NCI-H460 (cell line): ENCODE measurements at places on chromosomes 5 and 9. TPM values are rescaled to one million over a fixed set of nuclear protein-coding genes. Genes with fewer than 3 reads are reported as not detected.

DNA sequence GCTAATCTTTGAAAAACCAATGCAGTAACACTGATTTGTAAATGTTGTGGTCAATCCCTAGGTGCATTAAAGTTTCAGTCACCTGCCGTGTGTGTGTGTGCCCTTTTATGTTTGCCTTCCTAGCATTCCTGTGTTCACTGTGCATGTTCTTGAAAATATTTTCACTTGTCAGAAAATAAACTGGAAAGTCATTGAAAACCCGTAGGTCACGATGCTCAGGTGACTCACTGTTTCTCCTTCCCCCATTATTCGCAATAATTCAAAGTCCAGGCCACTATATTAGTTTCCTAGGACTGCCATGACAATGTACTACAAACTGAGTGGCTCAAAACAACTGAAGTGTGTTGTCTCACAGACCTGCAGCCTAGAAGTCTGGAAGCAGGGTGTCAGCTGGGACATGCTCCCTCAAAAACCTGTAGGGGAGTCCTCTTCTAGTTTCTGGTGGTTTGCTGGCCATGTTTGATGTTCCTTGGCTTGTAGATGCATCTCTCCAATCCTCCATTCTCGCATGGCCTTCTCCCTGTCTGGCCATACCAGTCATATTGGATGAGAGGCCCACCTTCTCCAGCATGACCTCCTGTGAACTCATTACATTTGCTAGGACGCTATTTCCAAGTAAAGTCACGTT is 29.3 kb downstream of the MARVELD2 start:
- DNase-seq: no peak

LCP2 gene
- not detected in 2 replicates for total RNA-seq

NR5A1 gene
- total RNA-seq: not detected in 2 replicates

DNA sequence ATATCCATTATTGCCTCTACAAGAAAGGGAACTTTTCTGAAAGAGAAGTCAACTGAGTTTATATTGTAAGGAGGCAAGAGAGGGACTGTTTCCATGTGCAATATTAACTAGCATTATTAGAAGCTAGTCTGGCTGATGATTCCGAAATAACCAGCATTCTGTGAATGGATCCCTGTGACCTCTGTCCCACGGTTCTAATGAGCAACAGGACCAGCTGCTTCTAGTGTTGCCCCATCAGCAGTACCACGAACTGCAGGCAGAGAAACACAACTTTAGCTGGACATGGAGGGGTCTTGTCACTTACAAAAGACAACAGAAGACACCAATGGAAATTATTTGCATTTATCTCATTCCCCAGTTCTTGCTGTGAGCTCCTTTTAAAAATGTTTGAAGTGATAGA is 95.4 kb downstream of the MUSK start:
- no peak for DNase-seq

GRCh38 chr5:36958612-36959011 is 82.0 kb downstream of the NIPBL start:
- DNase-seq: no peak

CA9 gene
- total RNA-seq: 10.1 and 13.7 TPM in 2 replicates

HSD17B3 gene
- 0.84 TPM in 1 of 2 replicates, not detected in the other for total RNA-seq

CHSY3 gene
- 8.4 and 11.0 TPM in 2 replicates for total RNA-seq

TRIM7 gene
- 46.8 and 54.3 TPM in 2 replicates for total RNA-seq

DNA sequence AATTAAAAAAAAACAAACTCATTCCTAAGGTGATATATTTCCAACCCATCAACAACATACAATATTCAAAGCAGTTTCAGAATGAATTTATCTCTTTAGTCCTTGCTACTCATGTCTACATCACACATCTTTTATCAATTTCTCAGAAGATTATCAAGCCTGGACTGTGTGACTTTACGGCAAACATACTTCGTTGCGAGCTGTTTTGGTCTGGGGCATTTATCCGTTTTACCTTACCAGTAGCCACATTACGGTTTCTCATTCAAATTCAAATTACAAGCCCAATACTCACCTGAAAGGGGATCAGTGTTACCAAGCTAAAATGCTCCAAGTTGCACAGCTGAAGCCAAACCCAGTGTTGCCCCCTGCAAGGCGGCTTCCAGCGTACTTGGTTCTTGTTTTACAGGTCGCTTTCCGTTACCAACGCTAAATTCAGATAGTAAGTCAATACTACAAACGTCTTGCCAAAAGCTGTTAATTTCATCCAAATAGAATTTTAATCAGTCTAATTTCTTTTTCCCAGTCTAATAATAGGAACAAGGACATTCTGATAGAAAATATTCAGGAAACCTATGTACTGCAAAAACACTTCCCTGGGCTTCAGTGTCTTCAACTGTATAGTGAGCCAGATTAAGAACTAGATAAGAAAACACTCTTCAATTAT is 1.8 kb downstream of the HNRNPH1 start:
- no peak for DNase-seq

IL3 gene
- not detected in 2 replicates for total RNA-seq

- DNase-seq: no peak
These were observed 3.9 kb downstream of the EBF1 start for GRCh38 chr5:159095866-159096242.

PHF24 gene
- not detected in 2 replicates for total RNA-seq

GRCh38 chr9:77438653-77439052 is 209.5 kb downstream of the GNA14 start:
- DNase-seq: no peak

DNA sequence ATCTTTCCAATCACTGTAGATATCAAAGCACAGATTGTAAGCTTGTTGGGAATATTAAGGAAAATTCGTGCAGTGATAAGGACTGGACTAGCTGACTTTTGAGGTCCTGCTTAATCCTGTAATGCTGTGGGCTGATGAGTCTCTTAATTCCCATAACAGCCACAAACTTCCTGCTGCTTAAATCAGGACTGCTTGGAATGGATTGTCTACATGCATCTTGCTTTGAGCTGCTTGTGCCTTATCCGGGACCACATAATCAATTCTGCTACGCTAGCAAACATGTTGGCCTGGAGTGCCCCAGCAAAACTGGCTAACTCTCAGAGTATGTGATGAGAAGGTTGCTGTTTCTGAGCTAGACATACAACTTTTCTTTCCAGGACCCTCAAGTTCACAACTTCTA is 79.6 kb downstream of the SNCAIP start:
- no peak for DNase-seq

DNA sequence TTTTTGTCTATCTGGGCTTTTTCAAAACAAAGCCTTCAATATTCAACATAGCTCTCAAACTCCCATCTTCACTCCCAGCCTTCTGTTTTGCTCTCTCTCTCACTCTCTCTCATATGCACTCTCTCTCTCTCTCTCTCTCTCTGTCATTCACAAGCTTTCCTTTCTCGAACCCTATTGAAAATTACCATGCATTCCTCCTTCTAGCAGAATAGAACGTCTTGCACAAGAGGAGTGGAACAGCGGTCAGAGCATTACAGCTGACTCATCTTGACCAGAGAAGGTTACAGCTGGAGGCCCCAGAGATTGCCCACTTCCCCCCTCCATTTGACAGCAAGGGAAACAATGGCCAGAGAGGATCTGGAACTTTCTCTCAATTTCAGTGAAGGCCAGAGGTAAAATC is 51.0 kb upstream of the LIFR start:
- peak; percentile 34 for DNase-seq

- no peak for DNase-seq
These were observed 736 bp upstream of the GLDC start for GRCh38 chr9:6646293-6646636.

GRCh38 chr5:96673127-96673526 is 11.0 kb downstream of the CAST start:
- DNase-seq: no peak

DNA sequence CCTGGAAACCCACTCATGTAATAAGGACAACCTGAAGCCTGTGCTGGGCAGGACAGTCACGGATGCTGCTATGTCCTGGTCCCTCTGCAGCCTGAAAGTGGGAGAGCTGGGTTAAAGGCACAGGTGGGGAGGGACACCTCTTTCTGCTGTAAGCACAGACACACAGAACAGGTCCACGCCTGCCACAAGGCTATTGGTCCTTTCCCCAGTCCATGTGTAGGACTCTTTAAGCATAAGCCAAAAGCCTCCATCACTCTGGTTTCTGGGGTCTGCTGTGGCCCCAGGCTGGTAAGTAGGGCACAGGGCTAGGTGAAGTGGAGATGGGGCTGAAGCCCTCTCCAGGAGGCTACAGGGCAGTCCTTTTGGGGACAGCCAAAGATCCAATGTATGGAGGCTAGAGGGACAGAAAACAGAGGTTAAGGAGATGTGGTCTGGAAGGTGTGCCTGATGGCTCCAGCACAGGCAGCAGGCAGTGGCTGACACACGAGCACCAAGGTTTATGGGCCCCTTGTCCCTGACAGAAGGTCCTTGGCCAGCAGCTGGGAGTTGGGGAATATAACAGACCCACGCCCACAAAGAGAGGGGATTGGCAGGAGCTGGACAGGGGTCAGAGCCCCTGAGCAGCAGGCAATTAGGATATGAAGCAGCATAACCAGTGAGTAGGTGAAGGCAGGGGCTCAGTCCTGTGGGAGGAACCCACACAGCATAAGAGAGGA is 203.6 kb upstream of the MVB12B start:
- no peak for DNase-seq

- DNase-seq: no peak
These were observed 27.9 kb downstream of the ERCC6L2 start for GRCh38 chr9:95903398-95903797.

DNA sequence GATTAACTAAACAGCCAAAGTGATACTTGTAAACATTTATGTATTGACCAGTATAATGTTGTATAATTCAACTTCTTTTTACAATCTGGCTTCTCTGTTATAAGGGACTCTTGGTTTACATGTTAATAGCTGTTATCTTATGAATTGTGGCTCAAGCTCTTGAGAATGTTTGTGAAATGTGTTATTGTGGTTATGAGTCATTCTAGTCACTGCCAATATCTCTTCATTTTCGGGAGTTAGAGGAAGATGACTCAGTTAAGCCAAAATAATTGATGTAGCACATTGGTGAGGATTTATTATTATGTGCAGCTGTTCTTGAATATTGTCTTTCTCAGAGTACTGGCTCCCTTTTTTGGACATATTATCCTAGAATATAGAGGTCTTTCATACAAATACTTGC is 655.2 kb upstream of the RIOK2 start:
- DNase-seq: peak; percentile 45

- no peak for DNase-seq
These were observed 48.9 kb downstream of the PKD2L2 start for GRCh38 chr5:137937994-137938750.
